ENCODE measurements at places on chromosomes 13 and 19. TPM values are rescaled to one million over a fixed set of nuclear protein-coding genes. Genes with fewer than 3 reads are reported as not detected.

GRCh38 chr13:93420887-93421286 lies 194.3 kb downstream of the GPC6 start:
- DNase-seq: no peak

- no peak for DNase-seq
These were observed 3.8 kb downstream of the DBP start for GRCh38 chr19:48633148-48634035.

DNA sequence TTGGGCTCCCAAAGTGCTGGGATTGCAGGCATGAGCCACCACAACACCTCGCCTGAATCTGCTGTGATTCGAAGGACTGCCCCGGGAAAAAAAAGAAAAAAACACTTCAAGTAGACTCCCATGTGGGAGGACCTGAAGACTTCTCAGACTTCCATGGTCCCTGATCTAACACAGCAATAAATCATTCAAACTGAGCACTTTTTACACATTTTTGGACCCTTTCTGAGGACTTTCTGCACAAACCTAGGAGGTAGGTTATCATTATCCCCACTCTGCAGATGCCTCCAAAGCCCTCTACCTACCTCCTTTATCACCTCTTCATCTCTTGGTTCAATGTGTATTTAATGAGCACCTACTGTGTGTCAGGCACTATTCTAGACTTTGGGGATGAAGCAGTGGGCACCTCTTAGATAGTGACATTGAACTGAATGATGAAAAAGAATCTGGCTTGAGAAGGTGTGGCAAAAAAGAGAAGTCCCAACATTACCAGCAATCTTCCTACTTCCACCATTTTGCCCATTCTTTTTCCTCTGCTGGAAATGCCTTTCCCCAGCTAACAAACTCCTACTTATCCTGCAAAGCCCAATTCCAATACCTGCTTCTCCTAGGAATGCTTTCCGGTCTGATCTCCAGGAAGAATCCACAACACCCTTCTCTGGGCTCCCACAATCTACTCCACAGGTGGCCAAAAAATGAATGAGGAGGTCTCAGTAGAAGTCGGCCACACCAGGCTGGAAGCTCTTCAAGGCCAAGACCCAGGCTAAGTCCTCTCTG lies 1.6 kb upstream of the CLPP start:
- no peak for DNase-seq

GRCh38 chr19:32453736-32454135 lies 48.2 kb downstream of the DPY19L3 start:
- no peak for DNase-seq

- no peak for DNase-seq
These were observed 290.4 kb downstream of the DACH1 start for GRCh38 chr13:71576571-71576970.

DNA sequence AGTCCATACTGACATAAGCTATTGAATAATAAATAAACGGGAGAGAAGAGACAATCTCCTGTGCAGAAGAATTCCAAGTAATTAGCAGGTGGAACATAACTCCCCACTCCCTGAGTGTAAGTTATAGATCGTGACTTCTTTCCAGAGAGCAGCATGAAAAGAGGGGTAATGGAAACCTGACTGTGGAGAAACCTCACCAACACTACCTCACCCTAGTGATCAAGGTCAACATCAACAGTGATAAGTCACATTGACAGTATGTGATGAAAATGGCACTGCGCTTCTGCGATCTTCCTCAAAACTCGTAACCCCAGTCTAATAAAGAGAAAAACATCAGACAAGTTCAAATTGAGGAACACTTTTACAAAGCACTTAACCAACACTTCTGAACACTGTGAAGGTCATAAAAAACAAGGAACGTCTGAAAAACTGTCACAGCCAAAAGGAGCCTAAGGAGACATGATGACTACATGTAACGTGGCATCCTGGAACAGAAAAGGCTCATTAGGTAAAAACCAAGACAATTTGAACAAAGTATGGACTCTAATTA lies 19.8 kb downstream of the CAB39L start:
- no peak for DNase-seq

DNA sequence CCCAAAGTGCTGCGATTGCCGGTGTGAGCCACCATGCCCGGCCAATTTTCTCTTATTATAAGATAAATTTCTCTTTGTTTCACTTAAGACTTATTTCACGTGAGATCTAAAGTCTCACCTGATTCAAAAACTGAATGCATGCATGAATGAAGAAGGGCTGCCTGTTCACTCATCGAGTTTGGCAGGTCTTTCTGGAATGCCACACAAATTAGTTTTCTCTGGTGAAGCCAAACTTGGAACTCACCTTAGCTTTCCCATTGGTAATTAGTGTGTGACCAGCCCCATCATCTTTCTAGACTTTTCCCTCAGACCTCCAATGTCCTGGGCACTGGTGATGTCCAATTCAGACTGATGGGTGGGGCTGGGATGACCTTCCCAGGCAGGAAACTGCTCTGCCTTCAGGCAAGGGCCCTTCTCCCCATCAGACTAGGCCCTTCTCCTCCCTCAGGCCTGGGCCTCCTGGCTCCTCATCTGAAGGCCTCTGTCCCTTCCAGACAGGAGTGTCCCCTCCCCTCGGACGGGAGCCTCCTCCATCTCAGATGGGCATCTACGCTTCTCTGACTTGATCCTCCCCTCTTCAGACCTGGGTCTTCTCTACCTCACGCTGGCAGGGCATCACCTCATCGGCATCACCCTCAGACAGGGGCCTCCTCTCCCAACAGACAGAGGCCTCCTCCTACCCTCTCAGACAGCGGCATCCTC lies 14.4 kb downstream of the C3 start:
- DNase-seq: no peak

DNA sequence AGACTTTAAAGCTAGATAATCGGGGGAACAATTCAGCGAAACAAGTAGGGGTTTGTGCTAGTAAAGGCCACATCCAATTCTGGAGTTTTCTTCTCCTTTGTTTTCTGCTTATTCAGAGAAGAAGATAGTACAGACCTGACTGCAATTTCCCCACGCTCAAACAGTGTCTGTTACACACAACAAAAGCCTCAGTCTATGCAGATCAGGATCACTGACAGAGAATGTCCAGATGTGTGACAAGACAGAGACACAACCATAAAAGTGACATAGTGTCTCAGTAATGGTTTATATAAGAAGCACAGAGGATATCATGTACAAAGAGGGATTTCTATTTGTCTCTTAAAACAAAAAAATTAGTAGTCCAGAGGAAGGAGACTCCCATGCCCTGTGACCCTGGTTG lies 70.7 kb upstream of the GTF3A start:
- no peak for DNase-seq

The PEX11G gene
- 0.74 TPM for total RNA-seq
